Choroid plexus epithelial cell (primary cell): ENCODE measurements at places on chromosomes 3 and 15.

DNA sequence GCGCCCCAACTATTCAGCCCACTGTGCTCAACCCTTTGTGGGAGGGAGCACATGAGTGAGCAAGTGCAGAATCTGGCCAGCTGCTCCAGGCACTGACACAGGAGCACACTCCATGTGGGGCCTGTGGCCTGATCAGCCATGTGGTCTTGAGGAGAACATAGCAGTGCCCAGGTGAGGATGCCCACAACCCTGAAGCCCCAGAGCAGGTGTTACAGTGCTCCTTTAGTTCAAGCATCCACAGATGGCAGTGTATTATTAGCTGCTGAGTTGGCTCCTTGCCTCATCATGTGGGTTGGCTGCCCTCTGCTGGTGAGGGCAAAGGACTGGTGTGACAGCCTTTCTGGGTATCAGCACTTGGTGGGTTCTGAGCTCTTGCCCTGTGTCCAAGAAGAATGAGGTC lies 1588.2 kb downstream of the SI start:
- peak; percentile 48 for DNase-seq

- DNase-seq = peak; percentile 43
Measured at GRCh38 chr15:70741677-70742293, 21.6 kb downstream of the UACA start.

- DNase-seq = no peak
Measured at GRCh38 chr3:17885986-17886385, 143.6 kb upstream of the TBC1D5 start.

- DNase-seq = peak; percentile 87
Measured at GRCh38 chr3:15405448-15406050, 21.8 kb downstream of the METTL6 start.

- DNase-seq = peak; percentile 77
Measured at GRCh38 chr3:69746119-69746518, 6.9 kb downstream of the MITF start.

DNA sequence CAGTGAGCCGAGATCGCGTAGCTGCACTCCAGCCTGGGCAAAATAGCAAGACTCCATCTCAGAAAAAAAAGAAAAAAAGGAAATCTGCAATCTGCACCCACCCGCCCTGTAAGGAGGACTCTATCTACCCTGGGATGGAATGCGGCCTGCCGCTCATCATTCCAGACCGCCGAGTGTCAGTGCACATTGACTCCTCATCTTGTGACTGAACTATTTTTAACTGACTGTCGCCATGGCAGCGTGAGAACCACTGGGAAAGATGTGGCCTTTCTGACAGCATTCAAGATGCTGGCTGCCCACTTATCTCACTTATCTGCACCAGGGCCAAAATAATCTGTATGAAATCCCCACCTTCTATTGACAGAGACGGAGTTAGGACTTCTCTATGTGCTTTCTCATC lies 38.8 kb upstream of the ANKRD34C start:
- peak; percentile 4 for DNase-seq

- DNase-seq = peak; percentile 92
Measured at GRCh38 chr15:39140060-39140604, 440.7 kb upstream of the THBS1 start.

- no peak for DNase-seq
Measured at GRCh38 chr3:156818273-156818651, 7.9 kb upstream of the LEKR1 start.

DNA sequence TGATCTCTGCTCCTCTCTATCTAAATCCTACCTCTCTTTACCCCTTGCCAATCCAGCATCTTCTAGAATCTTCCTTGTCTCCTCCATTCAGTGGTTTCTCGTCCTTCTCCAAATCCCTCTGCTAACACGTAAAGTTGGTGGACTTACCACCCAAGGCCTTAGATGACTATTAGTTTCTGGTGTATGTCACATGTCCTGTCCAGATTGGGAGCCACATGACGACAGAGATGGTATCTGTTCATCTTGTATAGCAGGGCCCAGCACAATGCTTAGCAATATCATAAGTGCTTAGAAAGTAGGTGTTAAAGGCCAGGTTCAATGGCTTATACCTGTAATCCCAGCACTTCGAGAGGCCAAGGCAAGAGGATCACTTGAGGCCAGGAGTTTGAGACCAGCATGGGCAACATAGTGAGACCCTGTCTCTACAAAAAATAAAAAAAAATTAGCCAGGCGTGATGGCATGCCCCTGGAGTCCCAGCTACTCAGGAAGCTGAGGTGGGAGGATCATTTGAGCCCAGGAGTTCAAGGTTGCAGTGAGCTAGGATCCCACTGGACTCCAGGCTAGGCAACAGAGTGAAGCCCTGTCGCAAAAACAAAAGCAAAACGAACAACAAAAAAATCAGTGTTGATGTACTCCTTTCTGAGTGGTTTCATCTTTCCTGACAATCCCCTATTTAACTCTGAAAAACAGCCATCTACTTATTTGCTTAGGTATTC lies 81.8 kb downstream of the HMG20A start:
- no peak for DNase-seq

DNA sequence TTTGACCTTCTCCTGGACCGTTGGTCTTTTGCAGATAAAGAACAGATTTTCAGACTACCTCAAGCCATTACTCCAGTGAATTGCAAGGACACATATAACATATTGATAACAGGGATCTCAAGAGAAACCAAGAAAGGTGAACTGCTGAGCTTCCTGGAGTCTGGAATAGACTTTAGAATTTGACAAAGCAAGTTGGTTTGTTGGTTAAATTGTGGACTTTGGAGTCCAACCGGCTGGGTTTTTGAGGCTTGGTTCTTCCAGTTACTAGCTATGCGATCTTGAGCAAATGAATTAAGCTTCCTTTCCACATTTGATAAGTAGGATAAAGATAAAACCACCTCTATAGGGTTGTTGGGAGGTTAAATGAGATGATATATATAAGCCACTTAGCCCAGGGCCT lies 233.1 kb downstream of the SHQ1 start:
- DNase-seq = no peak

DNA sequence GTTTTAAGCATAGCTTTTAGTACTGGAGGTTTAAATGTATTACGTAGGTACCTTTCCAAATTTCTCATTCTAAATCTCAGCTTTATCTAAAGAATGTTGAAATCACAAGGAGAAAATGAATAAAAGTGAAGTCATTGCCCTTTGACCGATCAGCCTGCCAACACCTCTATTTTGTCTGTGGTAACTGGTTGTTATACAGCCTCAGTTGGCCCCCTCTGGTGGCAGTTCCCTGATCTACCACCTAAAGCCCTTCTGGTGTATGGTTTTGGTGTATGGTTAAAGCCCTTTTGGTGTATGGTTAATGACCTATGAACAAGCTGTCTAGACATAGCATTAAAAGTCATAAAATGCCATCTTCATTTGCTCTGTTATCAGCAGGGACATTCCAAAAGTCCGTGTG lies 378.2 kb upstream of the AZI2 start:
- DNase-seq = peak; percentile 34

DNA sequence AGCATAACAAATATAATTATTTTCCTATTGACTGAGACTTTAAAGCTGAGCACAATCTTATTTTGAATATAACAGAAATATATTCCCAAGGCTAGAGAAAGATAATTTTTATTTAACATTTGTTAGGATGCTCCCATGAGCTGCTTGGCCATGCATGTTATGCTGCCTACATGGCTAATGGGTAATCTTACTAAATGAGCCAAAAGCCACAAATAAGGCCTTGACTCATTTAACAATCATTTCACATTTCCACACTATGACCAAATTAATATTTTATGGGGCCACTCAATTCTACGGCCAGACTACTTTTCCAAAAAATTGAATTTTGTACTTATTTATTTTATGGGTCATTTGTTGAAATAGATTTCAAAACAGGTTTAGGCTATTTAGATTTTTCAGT lies 141.7 kb downstream of the MEIS2 start:
- no peak for DNase-seq

- no peak for DNase-seq
Measured at GRCh38 chr3:94301366-94301765, 238.5 kb downstream of the NSUN3 start.

GRCh38 chr3:100910986-100911385 lies 82.2 kb downstream of the ABI3BP start:
- DNase-seq = peak; percentile 37

DNA sequence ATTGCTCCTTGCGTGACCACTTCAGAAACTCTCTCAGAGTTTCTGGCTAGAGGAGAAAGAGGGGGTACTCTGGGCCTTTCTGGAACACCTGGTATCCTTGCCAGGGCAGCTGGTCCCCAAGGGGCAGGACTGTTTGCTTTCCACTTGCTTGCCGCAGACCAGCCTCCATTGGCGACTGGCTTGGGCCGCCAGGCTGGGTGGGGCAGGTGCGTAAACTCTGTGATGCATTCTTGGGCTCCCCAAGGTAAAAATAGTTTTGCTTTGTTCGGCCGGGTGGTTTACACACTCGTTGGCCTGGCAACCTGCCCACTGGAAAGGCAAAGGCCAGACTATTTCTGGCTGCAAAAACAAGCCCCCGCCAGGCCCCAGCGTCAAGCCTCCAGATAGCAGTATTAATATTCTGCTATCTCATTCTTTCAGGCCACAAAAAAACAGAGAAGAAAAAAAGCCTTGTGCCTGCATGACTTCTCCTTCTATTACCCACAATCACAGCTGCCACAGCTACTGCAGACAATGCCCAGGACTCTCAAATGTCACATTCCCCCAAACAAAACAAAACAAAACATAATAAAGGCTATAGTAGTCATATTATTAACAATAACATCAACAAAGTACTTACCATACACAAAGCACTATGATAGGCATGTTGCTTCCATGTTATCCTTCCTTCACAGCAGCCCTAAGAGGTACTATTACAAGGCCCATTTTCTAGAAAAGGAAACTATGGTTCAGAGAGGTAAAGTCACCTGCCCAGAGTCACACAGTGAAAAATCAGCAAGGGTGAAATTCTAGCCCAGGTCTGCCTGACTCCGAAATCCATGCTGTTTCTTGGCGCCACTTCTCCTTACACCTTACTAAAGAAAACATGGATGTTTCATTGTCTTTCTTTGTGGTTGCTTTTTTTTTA lies 14.0 kb upstream of the SSUH2 start:
- peak; percentile 88 for DNase-seq

- peak; percentile 32 for DNase-seq
Measured at GRCh38 chr3:109806929-109807328, 469.6 kb upstream of the DPPA4 start.

- DNase-seq = no peak
Measured at GRCh38 chr3:142285083-142285517, 59.7 kb upstream of the GK5 start.

DNA sequence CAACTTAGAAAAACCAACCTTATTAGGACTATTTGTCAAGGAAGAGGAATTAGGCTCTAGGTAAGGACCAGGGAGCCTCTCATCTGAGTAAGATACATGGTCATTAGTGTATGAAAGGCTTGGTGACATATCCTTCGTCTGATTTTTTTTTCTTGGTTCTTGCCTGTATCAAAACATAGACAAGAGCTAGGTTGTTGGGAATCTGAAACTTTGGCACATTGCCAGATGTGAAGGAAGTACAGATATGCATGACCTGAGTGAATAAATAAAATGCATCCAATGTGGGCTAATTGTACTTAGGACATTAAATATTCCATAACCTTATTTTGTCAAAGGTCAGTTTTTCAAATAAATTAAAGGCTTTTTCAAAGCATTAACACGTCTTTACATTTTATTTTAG lies 151.8 kb downstream of the SYNPR start:
- peak; percentile 3 for DNase-seq

DNA sequence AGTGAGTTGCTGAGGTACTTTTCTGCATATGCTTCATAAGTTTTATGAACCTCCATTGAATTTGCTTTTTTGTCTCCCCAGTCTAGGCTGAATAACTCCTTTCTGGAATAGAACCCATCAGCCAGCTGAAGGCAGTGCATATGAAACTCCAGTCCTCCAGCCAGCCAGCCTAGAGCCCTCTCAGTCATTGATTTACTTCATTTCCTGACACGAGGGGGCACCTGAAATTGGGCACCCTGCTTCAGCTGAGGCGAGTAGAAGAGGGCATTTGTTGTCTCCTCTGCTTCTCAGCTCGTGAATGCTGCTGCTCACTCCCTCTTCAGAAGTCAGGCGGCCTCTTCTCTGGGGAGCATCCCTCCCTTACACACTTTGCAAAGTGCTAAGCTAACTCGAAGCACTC lies 32.5 kb downstream of the CHST2 start:
- DNase-seq = no peak

- DNase-seq = peak; percentile 71
Measured at GRCh38 chr15:70976851-70977250, 84.2 kb downstream of the LRRC49 start.

- no peak for DNase-seq
Measured at GRCh38 chr3:46427916-46428833, 21.1 kb downstream of the CCRL2 start.

DNA sequence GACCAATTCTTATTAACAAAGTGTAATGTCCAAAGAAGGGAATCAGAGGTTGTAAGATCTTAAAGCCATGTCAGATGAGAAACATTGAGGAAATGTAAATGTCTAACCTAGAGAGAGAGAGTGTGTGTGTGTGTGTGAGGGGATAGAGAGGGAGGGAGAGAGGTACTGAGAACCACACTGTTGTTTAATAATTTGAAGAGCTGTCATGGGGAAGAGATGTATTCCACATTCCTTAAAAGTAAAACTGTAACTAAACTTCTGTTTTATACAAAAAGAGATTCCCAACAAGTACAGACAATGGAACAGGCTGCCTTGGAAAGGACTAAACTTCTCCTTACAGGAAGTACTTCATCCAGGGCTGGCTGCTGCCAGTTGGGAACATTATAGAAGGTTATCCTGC lies 68.9 kb upstream of the BOC start:
- DNase-seq = no peak

- DNase-seq = no peak
Measured at GRCh38 chr15:99507016-99507503, 58.7 kb upstream of the MEF2A start.

GRCh38 chr3:117019082-117019713 lies 309.6 kb downstream of the TUSC7 start:
- peak; percentile 85 for DNase-seq

DNA sequence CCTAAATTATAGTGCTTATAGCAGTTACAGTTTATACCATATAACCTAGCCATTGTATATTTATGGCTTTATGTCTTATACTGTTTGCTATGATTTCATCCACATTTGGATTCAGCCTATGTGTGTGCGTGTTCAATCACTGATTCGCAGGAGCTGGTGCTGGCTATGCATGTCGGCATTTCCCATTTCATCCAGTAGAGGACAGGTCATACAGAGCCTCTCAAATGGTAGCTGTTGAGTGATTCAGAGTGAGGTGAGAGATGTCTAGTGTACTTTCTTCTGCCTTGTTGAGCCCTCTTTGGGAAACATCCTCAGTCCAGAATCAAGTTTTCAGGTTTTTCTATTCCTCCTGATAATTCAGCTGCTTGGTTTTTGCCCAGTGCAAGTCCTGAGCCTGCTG lies 76.1 kb downstream of the FRMD4B start:
- peak; percentile 75 for DNase-seq

- DNase-seq = peak; percentile 85
Measured at GRCh38 chr15:65101411-65101890, 13.5 kb downstream of the UBAP1L start.

DNA sequence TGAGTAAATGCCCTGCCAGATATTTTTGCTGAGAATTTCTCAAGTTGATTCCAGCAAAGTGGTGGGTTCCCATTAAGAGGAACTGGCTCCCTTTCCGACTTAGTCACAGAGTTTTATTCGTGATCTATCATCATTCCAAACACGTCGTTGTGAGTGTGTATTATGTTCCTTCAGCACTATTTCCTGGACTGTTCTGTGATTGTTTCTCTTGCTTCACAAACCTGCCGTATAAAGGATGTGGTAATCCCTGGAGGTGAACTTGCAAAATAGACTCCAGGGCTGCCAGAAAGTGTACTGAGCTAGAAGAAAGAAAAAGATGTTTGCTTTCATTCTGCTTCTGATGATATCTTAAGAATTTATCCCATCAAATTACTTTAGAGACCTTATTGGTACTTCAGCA lies 14.5 kb upstream of the CAPN3 start:
- DNase-seq = peak; percentile 89

- no peak for DNase-seq
Measured at GRCh38 chr3:108334701-108335100, 38.4 kb downstream of the HHLA2 start.
